GM10248 (cell line): ENCODE measurements at places on chromosomes 4 and X.

- DNase-seq = no peak
Measured at GRCh38 chrX:73446831-73447230, at the start of gene CDX4. CDX4 (plus strand) TSS chrX:73447053; CDS start chrX:73447254, 201 bp downstream.

GRCh38 chr4:189600718-189601435 is 339.8 kb upstream of the FRG1 start:
- no peak for DNase-seq

DNA sequence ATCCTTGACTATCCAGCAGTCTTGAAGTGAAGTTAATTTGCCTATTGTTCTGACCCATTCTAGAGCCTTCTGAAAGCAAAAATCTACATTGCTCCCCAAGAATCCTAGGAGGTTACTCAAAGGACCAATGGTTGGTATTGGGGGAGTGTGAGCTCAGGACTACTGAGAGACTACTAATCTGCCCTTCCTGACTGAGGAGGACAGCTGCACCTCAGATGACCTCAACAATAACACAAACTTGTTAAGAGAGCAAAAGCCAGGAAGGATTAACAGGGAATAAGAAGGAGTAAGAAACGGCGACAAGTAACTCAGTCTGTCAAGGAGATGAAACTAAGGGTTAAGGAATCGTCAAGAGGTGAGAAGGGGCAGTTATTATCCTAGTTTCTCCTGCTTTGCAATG is 43.4 kb downstream of the IDS start:
- DNase-seq = no peak

GRCh38 chr4:83320548-83320947 is 14.1 kb downstream of the HPSE start:
- DNase-seq = no peak

DNA sequence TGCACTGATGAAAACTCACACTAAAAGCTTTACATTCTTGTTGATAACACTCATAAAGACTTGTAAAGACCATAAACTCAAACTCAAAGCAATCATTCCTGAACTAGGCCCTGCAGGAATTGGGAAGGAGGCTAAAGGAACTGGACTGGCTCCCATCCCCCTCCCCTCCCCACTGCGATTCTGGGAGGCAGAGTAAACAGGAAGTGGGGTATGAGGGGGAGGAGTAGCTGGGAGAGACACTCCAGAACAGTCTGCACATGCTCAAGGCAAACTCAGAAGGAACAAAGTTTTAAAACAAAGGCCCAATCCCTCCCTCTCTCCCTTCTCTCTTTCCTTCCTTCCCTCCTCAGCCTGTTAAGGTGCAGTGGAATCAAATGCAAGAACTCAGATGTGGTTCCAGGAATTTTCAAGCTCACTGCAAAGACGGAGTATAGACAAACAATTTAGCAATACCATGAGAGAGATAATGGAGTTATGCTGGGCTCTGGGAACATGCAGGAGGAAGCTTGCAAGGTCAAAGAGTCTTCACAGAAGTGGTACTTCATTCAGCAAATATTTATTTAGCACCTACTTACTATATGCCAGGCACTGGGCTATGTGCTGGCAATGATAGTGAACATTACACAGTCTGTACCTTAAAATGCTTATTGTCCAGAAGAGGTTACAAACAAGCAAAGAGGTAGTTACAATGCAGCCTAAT is 15.9 kb downstream of the MID1IP1 start:
- DNase-seq = no peak

GRCh38 chr4:126238013-126238412 is 923.3 kb downstream of the FAT4 start:
- DNase-seq = no peak

GRCh38 chr4:42048394-42048793 is 58.1 kb downstream of the SLC30A9 start:
- DNase-seq = no peak
